ENCODE measurements at places on chromosomes 16 and 17.

GRCh38 chr16:85926370-85926769 is 27.4 kb downstream of the IRF8 start:
- no peak for DNase-seq

DNA sequence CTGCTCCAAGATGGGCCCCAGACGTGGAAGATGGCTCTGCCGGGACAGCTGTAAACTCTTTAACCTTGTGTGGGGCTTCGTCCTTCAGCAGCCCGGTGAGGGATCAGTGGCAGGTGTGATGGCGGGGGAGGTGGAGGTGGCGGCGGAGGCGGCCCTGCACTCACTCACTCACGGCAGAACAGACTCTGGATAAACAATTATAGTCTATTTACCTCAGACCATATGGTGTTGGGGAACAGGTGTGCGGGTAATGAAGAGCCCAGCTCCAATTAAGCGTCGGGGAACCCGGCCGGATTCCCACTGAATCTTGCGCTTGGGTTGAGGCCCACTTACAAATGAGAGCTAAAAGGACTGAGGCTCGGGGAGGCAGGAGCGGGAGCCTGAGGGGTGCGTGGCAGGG is 104.3 kb upstream of the SDK2 start:
- DNase-seq: peak; percentile 40

DNA sequence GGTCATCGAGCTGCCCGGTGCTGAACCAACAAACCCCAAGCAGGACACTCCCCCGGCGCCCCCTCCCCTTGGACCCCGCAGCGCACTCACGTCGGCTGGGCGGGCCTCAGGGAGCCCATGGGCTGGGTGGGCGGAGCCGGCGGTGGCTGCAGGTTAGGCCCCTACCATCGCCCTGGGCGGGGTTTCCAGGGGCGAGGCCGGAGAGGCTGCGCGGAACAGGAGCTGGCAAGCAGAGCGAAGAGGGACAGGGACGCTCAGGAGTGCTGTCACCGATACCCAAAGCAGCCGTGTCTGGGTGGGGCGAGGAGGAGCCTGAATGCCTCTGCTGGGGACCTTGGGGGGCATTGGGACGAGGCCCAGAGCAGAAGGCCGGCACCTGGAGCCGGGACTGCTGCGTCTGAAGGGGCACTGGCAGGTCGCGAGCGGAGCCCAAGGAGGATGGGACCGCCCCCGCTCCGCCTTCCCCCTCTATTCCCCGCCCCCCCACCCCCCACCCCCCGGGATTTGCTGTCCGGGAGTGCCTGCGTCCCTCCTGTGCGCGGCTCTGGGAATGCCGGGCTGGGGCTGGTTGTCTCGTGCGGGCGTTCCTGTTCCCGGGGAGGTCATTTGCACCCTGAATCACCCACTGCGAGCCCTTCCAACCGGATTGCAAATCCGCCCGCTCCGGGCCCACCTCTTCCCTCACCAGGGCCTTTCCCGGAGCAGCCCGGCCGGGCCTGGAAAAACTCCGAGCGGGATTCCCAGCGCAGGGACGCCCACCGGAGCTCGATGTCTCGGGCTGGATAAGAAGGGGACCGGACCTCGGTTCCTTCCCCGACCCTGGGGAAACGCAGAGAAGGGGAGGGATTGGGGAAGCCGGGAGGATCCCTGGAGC is 902 bp downstream of the ARHGAP27 start:
- peak; percentile 77 for DNase-seq

GRCh38 chr17:73575470-73576221 is 68.6 kb downstream of the SDK2 start:
- no peak for DNase-seq

DNA sequence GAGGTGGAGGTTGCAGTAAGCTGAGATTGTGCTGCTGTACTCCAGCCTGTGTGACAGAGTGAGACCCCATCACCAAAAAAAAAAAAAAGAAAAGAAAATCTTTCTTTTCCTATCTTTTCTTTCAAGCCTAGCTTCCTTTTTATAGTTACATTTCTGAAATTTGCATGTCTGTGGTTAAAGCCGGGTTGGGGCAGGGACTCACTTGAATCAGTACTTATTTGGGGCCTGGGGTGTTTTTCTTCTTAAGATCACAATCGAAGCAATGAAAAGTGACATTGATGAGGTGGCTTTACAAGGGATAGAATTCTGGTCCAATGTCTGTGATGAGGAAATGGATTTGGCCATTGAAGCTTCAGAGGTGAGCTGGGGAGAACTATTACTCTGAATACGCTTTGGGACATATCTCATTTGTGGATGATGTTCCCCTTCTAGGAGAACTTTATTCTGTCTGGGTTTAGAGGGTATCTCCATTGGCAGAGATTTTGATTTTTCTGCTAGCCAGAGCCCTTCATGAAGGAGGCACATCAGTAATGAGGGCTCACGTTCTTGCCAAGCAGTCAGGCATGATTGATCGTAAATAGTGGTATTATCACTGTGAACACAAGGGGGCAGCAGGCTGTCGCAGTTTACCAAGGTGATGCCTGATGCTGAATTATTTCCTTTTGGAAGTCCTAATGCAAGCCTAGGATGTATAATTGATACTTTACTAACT is 14.3 kb downstream of the KPNB1 start:
- no peak for DNase-seq

GRCh38 chr17:11871773-11872172 is 125.5 kb downstream of the ZNF18 start:
- DNase-seq: no peak

DNA sequence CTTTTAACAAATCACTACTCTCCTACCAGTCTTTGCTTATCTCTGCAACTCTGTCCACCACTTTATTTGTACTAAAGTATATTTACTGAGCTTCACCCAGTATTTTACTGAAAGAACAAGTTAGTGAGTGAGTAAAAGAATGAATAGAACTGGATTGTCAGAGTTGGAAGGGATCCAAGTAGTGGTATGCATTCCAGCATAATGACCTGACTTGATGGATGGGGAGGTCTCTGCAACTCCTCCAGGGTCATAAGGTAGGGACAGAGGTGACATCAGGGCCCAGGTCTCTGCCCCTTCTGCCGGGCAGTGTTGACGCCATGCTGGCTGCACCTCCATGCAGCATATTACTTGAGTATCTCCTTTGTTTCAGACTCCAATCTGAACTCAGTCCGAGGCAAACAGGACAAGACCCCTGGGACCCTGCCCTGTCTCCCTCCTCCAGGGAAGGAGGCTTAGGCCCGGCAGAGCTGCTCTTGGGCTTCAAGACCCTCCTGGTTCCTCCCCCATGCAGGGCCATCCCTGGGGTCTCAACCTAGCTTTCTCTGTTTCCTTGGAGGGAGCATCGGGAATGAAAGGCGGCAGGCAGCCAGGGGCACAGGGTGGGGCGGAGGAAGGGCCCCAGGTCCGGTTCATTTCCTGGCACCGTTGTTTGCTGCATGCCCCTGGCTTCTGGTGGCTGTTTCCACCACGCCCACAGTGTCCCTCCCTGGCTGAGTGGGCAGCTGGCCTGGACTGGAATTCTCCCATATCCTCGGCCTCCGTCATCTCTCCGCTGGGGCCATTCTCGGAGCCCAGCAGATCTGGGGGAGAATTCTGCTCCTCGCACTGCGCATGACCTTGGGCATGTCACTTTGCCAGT is 12.4 kb upstream of the ITGA3 start:
- DNase-seq: no peak

- no peak for DNase-seq
These were observed 7.8 kb downstream of the HIC1 start for GRCh38 chr17:2062571-2063183.

DNA sequence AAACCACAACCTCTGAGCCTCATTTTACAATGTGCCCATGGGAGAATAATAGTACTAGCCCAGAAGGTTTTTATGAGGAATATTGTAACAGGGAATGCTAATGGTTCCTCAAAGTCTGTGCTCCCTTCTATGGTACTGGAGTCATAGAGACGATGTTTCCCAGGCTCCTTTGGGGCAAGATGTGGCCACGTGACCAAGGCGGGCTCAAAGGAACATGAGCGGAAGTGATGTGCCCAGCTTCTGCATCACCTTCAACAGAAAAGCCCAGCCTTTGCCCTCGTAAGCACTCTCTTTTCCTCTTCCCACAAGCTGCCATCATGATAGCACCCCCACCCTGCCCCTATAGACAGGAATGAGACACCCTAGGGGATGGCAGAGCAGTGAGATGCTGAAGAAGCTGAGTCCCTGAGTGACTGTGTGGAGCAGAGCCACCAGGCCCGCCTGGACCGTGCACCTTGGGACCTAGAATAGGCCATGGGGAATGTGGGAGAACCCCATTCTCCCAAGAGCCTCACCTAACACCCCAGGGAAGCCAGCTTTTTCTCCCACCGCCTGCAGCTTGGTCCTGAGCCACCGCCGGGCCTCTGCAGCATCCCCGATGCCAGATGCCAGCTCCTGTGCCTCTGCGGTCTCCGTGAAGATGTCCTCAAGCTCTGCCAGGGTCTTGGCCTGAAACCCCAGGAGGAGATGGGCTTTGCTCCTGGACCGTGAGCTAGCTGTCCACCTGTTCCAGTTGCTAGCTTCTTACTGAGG is 22.2 kb upstream of the PIK3R6 start:
- no peak for DNase-seq

DNA sequence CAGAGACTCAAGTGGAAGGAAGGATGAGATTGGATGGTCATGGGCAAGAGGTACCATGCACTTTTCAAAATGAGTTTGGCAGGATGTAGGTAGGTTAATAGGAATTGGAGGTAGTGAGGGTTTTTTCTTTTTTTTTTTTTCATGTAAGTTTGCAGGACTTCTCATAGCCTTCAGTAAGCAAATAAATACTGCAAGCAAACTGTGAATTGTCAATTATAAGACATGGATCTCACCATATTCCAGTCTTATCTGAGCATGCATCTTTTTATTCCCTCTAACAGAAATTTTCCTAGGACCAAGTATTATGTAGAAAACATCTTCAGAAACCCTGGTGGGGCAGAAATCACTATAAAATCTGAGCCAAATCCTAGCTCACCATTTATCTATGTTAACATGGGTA is 584.6 kb upstream of the CDH5 start:
- DNase-seq: no peak

GRCh38 chr16:56977823-56978430 is 11.4 kb upstream of the NLRC5 start:
- no peak for DNase-seq

DNA sequence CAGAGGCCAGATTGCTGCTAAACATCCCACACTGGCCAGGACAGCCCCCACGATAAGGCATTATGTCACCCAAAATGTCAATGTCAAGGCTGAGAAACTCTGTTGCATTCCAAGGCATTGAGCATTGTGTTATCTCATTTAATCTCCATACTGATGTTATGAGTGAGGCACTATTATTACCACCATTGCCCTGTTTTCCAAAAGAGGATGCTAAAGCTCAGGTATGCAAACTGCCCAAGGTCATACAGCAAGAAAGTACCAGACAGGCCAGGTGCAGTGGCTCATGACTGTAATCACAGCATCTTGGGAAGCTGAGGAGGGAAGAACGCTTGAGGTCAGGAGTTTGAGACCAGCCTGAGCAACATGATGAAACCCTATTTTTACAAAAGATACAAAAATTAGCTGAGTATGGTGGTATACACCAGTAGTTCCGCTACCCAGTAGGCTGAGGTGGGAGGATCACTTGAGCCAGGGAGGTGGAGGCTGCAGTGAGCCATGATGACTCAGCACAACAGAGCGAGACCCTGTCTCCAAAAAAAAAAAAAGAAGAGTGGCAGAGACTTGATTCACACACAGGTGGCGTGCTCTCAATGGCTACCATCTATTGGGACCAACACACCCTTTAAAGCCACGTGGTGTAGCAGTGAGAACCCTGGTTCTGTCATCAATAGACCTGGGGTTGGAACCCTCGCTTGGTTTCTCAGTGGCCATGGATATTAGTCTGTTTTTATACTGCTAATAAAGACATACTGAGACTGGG is 58.8 kb upstream of the GRIN2A start:
- no peak for DNase-seq

DNA sequence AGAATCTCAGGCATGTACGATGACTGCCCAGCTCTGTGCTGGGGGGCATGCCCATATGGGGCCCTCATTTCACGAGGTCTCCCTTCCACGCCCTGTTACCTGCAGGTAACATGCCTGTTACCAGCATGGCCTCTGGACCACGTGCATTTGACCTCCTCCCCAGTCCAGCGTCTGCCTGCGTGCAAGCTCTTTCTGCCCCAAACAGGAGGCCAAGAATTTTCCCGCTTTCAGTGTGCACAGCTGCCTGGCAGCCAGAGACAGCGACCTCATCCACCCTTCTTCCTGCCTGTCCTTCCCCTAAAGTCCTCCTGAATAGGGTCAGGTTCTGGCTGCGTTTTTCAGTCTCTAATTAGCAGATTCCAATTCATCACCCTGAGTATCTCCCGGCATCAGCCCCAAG is 306.5 kb upstream of the ZFHX3 start:
- no peak for DNase-seq

- no peak for DNase-seq
These were observed 442.8 kb downstream of the HS3ST4 start for GRCh38 chr16:26134588-26134987.

DNA sequence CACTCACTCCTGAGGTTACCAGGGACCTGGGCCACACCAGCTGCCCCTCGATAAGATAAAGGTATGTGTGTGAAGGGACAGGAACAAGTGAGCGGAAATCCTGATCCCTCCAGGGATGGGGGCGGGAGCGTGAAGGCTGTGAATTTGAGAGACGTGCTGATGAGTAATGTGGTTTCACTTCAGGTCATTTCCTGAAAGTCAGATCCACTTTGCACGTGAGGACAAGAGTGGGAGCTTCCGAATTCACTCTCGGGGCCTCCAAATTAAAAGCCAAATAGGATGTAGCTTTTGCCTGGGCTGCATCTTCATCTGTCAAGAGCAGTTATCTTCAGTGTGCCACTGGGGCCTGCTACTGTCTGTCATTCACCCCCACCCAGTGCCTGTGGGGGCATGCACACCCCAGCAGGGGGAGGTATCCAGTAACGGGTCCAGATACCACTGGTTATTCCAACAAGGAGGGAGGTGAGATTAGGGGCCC is 87.4 kb upstream of the LHX1 start:
- DNase-seq: no peak

DNA sequence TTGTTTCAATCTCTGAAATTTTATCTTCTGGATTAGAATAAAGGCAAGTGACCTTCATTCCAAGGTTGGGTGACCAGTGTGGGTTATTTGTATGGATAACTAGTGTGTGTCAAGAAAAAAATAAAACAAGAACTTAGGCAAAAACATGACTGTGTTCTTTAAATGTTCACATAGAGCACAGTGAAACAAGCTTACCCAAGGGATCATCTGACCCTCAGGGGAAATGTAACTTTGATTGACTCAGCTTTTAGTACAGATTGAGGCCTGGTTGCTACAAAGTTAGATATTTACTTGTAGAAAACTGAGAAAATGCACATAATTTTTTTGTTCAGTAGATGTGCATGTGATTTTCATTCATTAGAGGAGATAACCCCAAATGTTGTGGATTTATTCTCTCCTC is 6.7 kb downstream of the CACNG3 start:
- DNase-seq: no peak
